ENCODE measurements at places on chromosomes 2 and 18.

DNA sequence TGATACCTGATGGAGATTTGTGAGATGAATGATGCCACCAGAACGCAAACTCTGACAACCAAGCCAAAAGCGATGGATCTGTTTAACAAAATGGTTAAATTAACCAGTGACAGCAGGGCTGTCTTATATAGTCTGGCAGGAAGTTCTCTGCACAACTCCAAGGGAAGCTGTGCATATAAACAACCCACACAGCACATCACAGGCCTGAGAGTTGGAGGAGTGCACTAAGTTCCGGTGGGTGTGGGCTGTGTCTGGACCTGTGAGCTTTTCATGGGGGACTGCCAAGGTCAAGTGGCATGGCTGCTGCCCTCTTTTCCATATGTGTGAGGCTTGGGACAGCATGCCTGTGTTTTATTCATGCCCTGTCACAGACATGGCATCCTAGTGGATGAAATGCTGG is 414.6 kb upstream of the TRIB2 start:
- no peak for DNase-seq

DNA sequence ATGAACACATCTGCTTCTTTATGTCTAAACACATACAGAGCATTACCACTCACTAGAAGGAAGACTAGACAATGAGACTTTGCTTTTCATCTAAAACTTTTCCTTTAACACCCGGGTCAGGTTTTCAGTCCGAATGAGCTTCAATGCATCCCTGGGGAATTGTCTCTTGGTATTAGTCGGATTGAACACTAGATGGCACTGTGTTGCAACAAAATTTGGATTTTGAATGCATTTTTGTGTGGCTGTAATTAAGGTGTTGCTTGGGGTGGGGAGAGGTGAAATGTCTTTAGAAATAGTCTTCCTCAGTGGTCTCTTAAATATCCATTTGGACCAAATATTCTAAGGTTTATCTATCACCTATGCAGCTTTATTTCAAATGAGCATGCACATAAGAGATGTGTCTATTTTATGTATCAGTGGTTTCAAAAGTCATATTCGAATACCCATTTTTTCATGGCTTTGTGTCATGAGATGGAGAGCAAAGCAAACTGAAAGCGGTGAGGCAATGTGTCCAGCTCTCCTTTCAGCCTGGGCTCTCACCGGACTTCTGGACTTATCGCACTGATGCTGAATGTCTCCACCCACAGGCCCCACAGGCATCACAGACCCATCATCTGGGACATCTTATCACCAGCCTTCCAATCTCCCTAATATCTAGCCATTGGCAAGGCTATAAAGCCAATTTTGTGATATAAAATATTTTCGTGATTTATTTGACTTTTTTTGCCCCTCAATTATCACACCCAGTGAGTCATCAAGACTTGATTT is 510.3 kb downstream of the RNF144A start:
- DNase-seq = peak; percentile 66

DNA sequence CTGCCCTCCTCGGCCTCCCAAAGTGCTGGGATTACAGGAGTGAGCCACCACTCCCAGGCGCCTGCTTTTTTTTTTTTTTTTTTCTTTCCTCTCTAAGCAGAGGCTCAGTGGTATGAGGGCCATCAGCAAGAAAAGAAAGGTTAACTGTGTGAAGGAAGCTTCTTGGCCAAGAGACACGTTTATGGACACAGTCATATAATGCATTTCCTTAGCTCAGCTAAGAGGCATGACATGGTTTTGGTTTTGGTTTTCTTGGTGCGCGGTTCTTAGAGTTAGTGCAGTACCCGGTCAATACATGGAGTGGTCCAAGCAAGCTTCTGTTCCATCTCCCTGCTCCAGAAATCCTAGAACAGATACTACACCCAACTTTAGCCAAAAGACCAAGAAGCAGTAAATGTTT is 42.6 kb downstream of the RALBP1 start:
- no peak for DNase-seq

DNA sequence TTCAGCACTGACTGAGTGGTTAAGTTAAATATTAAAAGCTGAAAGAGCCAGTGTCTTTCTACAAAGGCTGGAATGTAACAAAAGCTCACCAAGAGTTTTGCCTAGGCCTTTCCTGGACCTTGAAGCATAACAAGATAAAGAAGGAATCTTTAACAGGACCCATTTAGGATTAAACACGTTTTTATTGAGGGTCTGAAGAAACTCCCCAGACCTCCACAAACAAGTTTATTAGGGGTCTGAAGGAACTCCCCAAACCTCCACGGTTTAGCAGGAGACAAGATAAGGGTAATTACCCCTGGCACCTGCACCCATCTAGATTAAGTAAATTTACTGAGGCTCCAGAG is 104.0 kb downstream of the ACAA2 start:
- DNase-seq = no peak

GRCh38 chr2:119430023-119430498 is 1.6 kb upstream of the TMEM37 start:
- no peak for DNase-seq

GRCh38 chr2:30653847-30654246 is 153.4 kb downstream of the CAPN13 start:
- no peak for DNase-seq

DNA sequence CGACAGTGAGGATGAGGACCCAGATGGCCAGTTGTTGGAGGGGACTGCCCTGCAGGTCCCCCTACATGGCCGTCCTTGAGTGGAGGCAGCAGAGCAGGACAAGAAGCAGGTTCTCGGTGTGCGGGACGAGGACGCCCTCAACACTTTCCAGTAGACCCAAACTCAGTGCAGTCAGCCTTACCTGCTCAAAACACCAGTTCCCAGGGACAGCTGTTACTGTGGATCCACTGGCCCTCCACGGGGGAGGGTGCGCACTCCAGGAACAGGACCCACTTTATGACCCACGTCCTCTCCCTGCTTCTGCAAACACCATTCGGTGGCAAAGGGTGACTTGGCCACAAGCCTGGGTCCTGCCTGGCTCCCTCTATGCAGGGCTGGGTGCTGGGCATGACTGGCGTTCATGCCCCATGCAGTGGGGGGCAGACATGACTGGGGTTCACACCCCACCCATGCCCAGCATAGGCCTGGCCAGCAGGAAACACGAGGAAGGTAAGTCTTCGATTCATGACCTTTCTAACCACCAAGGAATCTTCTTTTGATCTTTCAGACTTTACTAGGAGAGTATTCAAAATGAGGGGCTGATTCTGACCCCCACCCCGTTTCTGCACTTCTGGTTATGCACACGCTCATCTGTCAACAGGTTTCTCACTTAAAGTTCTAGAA is 233.7 kb downstream of the HDAC4 start:
- DNase-seq = no peak

- peak; percentile 76 for DNase-seq
Measured at GRCh38 chr2:28543316-28544035, 47.6 kb downstream of the PLB1 start.

DNA sequence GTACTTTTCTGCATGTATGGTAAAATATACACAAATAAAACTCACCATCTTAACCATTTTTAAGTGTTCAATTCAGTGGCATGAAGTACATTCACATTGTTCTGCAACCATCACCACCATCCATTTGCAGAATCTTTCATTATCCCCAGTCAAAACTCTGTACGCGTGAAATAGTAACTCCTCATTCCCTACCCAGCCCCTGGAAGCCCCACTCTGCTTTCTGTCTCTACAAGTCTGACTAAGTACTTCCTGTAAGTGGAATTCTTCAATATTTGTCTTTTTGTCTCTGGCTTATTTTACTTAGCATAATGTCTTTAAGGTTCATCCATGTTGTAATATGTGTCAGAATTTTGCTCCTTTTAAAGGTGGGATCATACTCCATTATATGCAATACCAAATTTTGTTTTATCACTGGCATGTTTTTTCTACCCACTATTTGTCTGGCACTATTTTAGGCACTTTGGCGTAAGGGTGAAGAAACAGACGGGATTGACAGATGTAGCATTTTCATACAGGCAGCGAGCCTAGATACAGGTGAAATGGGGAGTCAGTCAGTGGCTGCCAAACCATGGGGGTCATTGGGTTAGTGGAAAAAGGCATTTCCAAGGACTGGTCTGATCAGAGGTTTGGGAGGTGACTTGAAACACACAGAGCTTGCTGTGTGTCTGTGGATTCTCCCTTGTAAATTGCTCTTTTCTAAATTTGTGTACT is 163.2 kb upstream of the MYCN start:
- no peak for DNase-seq

GRCh38 chr2:234806818-234807217 is 145.0 kb upstream of the SH3BP4 start:
- DNase-seq = no peak

DNA sequence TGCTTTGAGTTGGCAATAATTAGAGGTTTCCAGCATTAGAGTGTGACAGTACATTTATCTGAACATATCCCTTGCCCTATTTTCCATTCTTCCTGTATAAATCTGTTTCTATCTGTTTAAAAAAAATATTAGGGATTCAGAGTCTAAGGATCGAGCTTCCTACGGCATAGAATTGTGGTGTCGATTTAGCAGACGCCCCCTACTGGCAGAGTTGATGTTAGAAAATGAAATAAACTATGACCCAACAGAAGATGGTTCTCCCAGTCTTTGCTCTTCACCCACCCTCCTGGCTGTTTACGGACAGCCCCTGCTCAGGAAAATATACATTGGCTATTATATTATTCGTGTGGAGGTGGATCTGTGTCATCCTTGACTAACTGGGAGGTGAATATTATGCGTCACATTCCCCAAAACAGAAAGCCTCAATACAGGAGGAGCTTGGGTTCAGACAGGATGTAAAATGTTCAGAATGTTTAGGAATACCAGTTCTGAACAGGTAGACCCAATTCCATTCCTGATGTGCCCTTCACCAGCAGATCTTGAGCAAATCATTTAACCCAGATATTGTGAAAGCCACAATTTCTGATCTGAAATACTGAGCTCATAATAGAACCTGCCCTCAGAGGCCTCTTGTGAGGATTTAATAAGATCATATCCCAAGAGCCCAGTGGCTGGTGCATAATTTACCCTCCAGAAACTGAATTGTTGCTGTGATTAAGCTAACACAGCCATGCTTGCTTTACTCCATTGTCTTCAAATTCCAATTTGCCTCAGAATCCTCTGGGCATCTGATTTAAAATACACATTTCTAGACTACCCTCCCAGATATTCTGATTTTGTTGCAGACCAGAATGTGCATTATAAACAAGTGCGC is 10.8 kb upstream of the ERMN start:
- peak; percentile 15 for DNase-seq

DNA sequence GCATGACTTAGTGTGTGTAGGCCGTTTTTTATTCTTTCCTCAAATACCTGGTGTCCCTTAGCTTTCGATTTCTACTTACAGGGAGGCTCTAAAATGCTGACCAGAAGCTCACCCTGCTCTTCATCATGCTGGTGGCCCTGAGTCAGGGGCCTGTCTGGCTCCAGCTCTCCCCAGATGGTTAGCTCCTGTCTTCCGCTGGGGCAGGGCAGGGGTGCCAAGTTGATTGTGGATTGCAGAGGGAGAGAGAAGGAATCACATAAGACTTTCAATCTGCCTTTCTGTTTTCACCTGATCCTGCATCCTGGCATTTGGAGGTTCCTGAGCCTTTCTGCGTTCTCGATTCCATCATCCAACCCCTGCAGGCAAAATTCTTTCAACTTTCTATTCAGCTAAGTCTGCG is 4.2 kb downstream of the CIB4 start:
- DNase-seq = no peak

DNA sequence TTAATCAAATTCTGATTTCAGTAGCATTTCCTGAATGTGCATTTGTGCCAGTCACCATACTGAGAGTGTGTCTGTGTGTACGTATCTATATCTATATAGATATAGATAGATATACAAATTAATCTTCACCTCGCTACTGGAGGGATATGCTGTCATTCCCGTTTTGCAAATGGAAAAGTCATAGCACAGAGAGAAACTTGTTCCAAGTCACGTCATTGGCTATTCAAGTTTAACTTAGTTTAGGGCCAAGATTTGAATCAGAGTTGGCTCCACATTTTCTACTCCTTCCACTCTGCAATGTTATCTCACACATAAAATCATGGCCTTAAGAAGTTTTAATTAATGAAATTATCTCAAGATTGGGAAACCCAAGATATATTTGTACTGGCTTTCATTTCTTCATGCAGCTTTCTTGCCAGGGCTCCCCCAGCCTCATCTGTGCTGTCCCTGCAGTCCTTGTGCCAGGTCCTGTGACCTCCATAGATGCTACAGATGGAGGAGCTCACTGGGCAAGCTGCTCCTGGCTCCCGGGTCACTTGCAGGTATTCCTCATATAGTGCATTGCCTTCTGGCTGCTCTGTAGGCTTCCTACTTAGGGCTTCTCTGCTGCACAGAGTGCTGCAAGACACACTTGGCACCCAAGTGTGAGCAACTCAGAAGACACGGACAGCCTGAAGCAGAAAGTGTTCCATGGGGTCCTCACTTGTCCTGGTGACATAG is 245.8 kb downstream of the KCNS3 start:
- no peak for DNase-seq

DNA sequence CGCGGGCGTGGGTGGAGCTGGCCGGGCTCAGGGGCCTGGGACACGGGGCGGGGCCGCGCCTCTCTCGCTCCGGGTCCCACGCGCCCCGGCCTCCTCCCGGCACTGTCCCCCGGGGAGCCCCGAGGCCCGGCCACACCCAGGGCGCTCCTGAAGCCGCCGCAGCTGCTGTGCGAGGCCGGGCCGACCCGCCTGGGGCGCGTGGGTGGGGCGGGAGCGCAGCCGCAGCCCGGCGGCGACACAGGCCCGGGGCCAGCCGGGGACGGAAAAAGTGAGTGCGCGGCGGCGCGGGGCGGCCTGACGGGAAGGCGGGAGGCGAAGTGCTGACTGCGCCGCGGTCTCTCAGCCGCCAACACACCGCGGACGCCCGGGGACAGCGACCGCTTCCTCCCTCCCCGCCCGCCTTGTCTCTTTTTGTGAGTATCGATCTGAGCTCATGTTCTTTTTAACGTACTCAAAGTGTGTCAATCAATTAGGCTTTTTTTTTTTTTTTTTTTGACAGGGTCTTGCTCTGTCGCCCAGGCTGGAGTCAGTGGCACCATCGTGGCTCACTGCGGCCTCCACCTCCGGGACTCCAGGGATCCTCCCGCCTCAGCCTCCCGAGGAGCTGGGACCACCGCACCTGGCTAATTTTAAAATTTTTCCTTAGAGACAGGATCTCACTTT is 14.5 kb downstream of the PDCD1 start:
- peak; percentile 51 for DNase-seq

DNA sequence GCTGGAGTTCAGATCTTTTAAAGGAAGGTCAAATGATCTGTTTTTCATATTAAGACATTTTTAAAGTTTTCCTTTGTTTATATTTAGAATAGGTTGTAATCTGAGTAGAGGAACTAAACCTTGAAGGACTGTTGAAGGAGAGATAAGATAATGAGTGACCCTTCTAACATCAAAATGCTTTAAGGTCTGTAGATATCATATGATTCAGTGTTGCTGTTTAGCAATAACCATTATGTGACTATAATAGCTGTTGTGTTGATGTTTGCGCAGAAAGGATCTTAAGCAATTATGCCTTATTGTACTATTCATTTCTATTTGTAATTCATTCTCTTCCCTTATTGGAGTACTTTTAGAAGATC is 60.0 kb downstream of the SLC16A14 start:
- DNase-seq = no peak

GRCh38 chr2:96898641-96899412 is 28.9 kb upstream of the SEMA4C start:
- no peak for DNase-seq
